GM04503 (cell line): ENCODE measurements at places on chromosomes 12 and 14.

DNA sequence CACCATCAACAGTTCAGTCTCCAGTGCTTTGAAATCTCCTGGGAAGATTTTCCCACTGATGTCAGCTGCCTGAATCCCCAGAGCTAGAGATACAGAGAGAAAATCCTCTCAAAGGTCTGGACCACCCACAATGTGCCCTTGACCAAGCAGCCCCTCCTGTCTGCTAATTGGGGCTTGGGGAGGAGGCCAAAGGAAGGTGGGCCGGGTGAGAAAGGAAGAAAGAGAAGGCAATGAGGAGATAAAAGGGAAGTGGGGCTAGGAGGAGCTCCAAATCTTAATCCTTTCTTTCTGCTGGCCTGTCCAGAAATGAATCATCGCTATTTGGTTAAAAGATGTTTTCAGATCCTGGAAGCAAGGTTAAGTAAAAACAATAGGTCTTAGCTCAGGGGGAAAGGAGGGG lies 322.9 kb downstream of the BCL11B start:
- no peak for DNase-seq

- no peak for DNase-seq
Measured at GRCh38 chr14:101252443-101253214, 308.7 kb upstream of the DIO3 start.

- DNase-seq: no peak
Measured at GRCh38 chr12:3200032-3200617, 122.9 kb downstream of the TSPAN9 start.

DNA sequence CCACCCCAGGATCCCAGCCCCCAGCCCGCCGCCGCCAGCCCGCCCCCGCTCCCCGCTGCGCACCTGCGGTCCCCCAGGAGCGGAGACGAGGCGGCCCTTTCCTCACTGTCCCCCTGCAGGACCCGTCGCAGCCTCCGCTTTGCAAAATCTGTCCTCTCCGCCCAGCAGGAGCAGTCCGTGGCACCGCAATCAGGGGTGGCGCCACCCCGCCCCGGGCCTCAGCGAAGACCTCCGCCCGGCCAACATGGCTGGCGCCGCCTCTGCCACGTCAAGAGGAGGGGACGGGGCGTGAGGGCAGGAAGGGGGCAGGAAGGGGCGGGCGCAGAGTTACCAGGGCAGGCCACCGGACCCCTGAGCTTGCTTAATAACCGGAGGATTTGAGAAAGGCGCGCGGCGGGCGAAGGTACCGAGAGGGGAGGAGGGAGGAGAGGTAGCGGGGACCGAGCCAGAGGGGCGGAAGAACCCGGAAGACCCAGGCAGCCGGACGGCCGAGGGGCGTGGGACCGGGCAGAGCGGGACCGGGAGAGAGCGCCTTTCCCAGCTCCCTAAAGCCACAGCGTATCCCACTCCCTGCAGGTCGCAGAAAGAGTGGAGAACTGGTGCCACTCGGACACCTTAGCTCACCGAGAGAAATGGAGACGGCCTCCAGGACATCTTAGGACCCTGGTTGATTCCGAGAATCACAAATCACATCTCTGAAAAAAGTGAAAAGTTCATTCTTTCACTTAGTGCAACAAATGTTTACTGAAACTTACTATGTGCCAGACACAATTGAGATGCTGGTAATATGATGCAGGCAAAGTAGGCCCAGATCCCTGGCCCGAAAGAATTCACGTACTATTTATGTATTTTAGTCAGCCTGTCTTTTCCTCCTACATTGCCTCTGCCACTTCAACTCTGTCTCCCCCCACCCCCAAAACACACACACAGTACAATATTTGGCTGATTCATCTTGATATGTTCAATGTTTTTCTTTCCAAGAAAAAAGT lies at the start of gene SEC23A:
SEC23A (minus strand) TSS at position 267 of the 989 bp plus-strand sequence. CDS start 7,117 bp downstream, outside the sequence.
- peak; percentile 40 for DNase-seq

- no peak for DNase-seq
Measured at GRCh38 chr14:73209953-73210352, 27.4 kb upstream of the PAPLN start.

DNA sequence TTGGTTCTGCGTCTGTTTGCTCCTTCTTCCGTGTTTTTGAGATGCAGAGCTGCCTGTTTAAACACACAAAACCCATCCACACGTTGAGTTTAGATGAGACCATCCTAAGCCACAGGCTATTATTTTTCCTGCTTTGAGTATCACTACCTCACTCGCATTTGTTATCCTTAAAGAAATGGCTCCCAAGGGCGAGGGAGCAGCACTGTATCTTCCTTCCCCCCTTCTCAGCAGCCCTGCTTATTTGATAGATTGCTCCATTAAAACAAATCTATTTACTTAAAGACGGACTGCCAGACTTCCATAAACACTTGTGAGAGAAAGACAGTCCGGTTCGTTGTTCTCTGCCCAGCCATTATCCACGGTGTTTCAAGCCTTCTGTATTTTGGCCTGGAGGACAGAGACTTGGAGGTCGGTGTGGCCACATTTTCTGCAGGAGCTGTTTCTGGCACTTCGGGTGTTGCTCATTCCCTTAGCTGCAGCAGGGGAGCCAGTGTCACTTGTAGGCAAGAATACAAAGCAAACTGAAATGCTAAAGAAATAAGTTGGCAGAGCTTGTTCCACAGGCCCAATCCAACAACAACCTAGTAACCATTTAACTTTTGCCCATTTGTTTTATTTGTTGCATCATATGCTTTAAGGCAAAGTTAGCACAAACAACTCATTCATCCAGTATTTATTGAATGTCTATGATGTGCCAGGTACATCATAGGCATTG lies 275.4 kb downstream of the TTC6 start:
- DNase-seq: no peak

DNA sequence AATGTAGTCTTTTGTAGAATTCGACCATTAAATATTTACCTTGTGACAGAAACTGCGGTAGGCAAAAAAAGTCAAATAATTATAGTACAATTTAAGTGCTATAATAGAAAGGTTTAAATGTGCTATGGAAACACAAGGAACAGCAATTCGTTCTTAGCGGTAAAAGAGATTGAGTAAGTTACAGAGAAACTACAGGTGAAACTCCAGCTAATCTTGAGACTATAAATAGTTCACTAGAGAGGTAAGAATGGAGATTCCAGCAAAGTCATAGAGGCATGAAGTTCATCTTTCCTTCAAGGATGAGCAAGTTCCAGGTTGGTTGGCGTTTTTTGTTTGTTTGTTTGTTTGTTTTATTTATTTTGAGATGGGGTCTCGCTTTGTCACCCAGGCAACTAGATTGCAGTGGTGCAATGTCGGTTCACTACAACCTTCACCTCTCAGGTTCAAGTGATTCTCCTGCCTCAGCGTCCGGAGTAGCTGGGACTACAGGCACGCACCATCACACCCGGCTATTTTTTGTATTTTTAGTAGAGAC lies 878 bp upstream of the R3HDM2 start:
- no peak for DNase-seq

GRCh38 chr14:97282210-97283004 lies 485.2 kb downstream of the VRK1 start:
- no peak for DNase-seq

DNA sequence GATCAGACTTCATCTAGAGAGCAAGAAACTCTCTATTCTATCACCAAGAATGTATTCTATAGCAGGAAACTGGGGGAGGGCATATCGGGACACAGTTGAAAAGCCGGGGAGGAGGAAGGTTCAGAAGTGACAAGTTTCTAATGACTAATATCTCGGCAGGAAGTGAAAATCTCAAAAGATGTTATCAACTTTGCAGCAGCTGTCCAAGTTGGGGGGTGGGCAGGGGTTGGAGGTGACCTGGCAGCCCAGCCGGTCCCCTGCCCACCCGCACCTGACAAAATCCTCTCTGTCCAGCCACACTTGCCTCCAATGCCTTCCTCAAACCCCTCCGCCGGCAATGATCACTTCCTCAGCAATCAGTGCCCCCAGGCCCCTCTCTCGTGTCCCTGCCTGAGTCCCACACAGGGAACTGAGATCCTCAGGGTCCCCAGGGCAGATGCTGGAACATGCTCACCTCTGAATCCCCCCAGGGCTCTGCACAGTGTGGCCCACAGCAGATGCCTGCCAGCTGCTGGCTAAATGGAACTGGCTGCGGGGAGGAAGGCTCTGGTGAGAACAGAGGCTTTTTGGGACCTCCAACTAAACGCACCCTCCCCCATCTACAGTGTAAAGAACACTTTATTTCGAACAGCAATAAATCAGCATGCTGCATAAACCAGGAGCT lies 43.9 kb downstream of the CCDC88C start:
- DNase-seq: no peak

DNA sequence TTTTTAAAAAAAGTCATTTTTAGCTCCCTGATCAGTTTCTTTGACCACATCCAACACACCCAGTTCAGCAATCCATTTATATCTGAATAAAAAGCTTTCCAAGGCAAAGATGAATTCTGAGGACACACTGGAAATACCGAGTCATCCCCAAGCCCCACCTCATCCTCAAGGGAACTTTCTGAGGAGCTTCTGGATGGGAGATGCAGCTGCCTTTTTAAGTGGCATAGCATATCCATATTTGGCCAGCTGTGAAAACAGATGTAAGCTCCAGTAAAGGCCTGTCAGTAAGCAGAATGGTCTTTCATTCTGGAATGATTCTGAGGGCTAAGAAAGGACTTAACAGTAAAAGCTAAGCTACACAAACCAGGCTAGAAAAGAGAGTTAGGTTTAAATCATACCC lies 18.4 kb downstream of the ZFYVE1 start:
- peak; percentile 23 for DNase-seq

- DNase-seq: peak; percentile 70
Measured at GRCh38 chr12:115132145-115132544, 448.2 kb upstream of the TBX3 start.

- DNase-seq: no peak
Measured at GRCh38 chr14:75748336-75748735, 87.3 kb downstream of the TTLL5 start.

- DNase-seq: no peak
Measured at GRCh38 chr14:68596701-68597100, 196.2 kb downstream of the ZFP36L1 start.

- no peak for DNase-seq
Measured at GRCh38 chr12:18975933-18976332, 153.6 kb upstream of the PLEKHA5 start.

GRCh38 chr14:36941783-36942521 lies 230.5 kb downstream of the SLC25A21 start:
- no peak for DNase-seq

- DNase-seq: no peak
Measured at GRCh38 chr12:102024765-102025164, 37.0 kb downstream of the WASHC3 start.

GRCh38 chr12:121524196-121524916 lies 56.5 kb downstream of the KDM2B start:
- no peak for DNase-seq

DNA sequence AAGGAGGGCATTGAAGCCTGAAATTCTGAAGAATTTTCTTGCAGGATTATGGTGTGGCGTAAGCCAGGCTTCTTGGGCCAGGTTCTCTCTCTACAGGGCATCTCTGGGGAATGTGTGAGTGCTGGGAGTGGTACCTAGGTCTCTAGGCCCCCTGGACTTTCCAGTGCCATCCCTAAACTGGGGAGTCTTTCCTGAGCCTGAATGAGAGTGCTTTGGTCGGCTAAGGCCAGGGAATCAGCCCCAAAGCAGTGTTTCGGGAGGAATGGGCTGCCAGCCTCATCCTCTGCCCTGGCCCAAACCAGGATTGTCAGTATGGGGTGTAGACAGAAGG lies 93.9 kb downstream of the CALM1 start:
- no peak for DNase-seq

- DNase-seq: peak; percentile 64
Measured at GRCh38 chr12:111636209-111636945, 37.3 kb upstream of the ATXN2 start.

GRCh38 chr12:130119241-130119861 lies 42.9 kb upstream of the FZD10 start:
- no peak for DNase-seq

DNA sequence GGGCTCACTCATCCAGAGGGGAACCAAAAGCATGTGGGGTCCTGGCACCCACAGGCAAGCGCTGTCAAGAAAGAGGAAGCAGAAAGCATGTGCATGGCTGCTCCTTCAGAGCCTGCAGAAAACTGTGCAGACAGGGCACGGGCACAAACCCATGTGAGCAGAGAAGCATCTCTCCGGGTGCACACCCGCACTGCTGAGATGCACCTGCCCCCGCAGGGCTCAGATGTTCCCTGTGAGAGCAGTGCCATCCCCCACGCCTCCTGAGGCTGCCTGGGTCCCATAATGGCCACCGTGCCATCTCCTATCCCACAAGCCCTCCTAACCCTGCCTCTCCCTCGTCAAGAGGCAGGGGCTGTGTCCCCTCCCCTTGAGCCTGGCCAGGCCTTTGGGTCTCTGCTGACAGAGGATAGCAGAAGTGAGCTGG lies 32.3 kb upstream of the INF2 start:
- no peak for DNase-seq

DNA sequence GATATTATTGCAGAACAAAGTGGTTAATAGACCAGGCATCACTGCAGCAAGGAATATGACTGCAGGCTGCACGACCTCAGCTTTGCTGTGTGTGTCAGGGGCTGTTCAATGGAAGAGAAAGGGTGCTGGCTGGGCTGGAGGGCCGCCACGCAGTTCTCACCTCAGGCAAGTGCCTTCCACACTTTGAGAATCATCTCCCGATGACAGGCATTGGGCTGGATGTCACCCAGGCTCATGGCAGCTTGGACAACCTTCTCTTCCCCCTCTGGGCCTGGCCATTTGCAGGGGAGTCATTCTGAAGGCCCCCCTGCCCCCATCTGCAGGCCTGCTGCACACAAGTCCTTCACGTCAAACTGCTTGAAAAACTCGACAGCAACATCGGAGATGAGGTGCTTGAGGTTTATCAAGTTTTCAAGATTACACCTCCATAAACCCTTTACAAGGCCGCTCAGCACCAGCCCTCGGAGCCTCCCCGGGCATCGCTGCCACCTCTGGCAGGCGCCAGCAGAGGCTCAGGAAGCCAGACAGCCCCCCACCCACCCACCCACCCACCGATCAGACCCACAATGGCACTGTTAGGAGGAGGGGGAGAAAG lies 165.9 kb upstream of the GSC start:
- no peak for DNase-seq

GRCh38 chr12:24752763-24753462 lies 196.0 kb downstream of the BCAT1 start:
- DNase-seq: no peak

- DNase-seq: no peak
Measured at GRCh38 chr14:68282479-68283377, 463.1 kb downstream of the RAD51B start.

GRCh38 chr12:68786929-68787328 lies 21.0 kb upstream of the MDM2 start:
- no peak for DNase-seq

- no peak for DNase-seq
Measured at GRCh38 chr12:20410734-20411133, 42.4 kb downstream of the PDE3A start.

DNA sequence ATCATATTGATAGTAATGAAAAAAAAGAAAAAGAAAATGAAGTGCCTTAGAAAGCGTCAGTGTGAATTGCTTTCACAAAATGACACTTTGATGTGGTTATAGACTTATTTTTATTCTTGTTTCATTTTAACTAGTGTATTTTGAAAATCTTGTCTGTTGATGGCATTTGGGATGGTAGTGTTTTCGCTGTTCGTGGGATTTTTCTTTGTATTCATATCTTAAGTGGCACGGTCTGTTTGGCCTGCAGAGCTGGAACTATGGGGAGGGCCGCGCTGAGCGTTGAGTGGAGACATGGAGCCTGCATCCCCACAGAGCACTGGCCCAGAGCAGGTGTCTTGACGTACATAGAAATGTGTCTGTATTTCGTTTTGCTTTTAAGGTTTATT lies 61.6 kb downstream of the WDR20 start:
- no peak for DNase-seq

- DNase-seq: no peak
Measured at GRCh38 chr12:95318071-95318545, 100.5 kb downstream of the VEZT start.

- DNase-seq: no peak
Measured at GRCh38 chr14:70027785-70028428, 148.7 kb downstream of the SMOC1 start.
